Activated CD8-positive, alpha-beta memory T cell treated with anti-CD3 and anti-CD28 coated beads for 1 hour (primary cell): ENCODE measurements at places on chromosomes 11 and 22.

GRCh38 chr11:44726283-44727113 lies at the start of gene TSPAN18:
TSS of gene TSPAN18 (plus strand) at chr11:44726962. CDS start at chr11:44906417, 179,455 bp downstream.
- DNase-seq, result peak; percentile 5

DNA sequence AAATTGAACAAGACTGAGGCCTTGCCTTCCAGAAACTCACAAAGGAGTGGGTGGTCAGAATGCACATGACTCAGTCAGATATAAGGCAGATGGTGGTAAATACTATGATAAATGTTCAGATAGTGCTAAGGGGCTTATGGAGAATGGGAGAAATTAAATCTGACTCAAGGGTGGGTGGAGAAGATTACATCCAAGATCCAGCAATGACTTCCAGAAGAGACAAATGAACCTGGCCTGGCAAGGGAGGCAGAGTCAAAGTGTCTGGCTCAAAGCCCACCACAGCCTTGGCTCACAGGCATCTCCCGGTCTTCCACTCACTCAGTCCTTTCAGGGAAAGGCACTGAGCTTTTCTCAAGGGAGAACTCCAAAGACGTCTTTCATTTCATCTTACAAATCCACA lies 6.1 kb upstream of the ZBTB16 start:
- no peak for DNase-seq

GRCh38 chr11:126525702-126526101 lies 170.2 kb downstream of the ST3GAL4 start:
- DNase-seq, result no peak

DNA sequence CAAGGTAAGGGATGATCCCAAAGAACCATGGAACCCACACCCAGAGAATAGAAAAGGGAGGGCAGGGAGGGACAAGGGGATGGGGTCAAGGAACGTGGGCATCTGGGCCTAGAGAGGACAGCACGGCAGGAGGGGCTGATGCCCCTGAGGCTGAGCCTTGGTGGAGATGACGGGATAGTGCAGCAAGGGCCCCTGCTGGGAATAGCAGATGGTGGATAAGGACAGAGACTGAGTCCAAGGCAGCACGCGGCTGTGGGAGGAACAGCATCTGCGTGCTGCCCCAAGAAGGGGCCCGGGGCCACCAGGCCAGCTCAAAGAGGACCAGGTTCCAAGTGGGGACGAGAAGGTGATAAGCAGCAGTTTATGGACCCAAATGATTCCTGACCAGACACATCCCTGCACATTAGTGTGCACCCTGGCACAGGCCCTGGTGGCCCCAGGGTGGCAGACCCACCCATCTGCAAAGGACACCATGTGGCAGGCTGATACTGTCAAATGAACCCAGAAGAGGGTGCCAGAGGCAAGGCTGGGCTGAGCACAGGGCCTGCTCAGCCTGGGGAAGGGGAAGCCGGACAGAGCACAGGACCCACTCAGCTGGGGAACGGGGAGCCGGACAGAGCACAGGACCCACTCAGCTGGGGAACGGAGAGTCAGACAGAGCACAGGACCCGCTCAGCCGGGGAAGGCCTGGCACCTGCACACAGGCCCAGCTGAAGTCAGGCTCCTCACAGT lies 12.8 kb upstream of the TESMIN start:
- no peak for DNase-seq

DNA sequence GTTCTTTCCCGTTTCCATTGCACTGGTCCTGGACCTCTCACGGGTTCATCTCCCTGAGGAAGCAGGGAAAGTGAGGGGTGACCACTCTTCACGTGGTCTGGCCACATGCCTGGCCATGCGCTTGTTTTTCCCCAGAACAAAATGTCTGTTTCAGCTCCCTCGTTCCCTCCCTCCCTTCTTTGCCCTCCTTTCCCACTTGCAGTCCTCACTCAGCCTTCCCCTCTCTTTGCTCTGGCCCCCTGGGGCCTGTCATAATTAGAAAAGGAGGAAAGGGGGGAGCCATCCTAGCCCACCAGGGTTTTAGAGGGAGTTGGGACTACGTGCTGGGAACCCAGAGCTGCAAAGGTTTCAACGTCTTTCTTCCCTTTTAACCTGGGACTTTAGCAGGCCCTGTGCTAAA lies 52.8 kb upstream of the CADM1 start:
- no peak for DNase-seq

- no peak for DNase-seq
These were observed 66.8 kb upstream of the GRK3 start for GRCh38 chr22:25497716-25498115.

DNA sequence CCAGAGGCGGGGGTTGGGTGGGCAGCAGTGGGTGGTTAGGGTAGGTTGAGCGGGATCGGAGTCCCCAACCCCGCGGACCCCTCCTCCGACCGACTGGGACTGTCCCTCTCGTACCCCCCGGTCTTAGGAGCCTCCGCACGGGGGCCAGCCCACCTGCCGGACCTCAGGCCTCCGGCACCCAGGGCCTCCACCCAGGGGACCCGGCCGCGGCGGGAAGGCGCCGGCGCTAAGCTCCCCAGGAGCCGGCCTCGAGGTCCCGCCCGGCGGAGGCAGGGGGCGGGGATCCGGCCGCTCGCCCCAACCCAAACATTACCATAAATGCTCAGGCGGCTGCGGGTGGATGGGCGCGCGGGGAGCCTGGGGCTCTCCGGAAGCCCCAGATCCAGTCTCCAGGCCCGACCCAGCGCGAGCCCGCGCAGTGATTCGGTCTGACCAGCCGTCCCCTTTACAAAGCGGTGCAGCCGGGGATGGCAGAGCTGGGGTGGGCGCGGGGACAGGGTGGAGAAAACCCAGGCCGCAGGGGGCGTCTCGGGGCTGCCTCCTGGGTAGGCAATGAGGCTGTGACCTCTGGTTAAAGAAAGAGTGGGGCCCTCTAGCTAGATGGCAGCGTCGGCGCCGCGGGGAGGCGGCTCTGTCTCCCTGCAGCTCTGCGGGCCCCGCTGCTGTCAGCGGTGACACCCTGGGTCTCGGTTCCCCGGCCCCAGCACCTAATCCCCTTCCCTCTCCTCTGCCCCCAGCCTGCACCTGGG lies 4.0 kb upstream of the MCAM start:
- DNase-seq, result peak; percentile 25

DNA sequence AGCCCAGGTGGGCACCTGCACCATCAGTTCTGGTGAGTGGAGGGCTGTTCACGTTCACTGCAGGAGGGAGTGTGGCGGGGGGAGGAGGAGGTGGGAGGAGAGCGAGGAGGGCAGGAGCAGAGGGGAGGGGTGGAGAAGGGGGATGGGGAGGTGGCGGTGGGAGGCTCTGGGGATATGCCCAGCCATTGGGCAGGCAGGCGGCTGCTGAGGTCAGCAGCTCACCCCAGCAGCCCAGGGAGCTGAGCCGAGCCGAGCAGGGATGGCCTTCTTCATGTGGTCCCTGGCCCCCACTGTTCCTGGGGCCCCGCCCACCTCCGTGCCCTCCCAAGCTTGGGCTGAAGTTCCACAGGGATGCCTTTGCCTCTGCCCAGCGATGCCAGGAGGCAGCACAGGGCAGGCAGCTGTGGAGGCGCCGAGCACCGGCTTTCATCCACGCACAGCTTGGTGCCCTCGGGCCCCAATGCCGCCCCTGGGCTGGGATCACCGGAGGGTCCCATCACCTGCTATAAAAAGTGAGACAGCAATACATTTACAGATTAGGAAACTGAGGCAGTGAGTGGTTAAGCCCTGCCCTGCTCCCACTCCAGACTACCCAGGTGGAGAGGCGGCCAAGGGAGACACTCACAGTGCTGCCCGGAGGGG lies 21.6 kb downstream of the RTN4R start:
- DNase-seq, result no peak

GRCh38 chr22:38133331-38133730 lies 22.8 kb upstream of the BAIAP2L2 start:
- no peak for DNase-seq

GRCh38 chr11:35073691-35074419 lies 65.1 kb upstream of the CD44 start:
- no peak for DNase-seq

- DNase-seq, result no peak
These were observed 29.8 kb downstream of the SREBF2 start for GRCh38 chr22:41862530-41863266.

GRCh38 chr22:25353516-25354445 lies 134.3 kb downstream of the CRYBB2 start:
- DNase-seq, result no peak

DNA sequence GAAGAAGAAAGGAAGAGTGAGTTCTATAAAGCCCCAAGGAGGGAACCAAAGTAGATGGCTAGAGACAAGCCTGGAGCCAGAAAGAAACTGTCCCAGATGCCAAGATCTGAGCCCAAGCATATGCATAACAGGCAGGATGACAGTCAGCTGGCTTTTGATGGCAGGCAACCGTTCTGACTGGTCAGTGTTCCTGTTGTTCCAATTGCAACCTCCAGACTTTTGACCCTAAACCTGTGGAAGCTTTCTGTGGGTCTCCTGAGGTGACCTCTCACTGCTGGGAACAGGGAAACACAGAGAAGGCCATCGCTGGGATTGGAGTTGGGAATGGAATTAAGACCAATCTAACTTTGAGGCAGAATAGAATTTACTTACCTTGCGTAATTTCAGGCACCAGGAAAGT lies 21.6 kb upstream of the NNMT start:
- no peak for DNase-seq

GRCh38 chr11:19595840-19596751 lies 116.5 kb upstream of the NAV2 start:
- DNase-seq, result no peak
